ENCODE measurements at places on chromosomes 4 and X. TPM values are rescaled to one million over a fixed set of nuclear protein-coding genes. Genes with fewer than 3 reads are reported as not detected.

- DNase-seq: no peak
Observed at GRCh38 chr4:74329307-74329706, 21.0 kb downstream of the EPGN start.

DNA sequence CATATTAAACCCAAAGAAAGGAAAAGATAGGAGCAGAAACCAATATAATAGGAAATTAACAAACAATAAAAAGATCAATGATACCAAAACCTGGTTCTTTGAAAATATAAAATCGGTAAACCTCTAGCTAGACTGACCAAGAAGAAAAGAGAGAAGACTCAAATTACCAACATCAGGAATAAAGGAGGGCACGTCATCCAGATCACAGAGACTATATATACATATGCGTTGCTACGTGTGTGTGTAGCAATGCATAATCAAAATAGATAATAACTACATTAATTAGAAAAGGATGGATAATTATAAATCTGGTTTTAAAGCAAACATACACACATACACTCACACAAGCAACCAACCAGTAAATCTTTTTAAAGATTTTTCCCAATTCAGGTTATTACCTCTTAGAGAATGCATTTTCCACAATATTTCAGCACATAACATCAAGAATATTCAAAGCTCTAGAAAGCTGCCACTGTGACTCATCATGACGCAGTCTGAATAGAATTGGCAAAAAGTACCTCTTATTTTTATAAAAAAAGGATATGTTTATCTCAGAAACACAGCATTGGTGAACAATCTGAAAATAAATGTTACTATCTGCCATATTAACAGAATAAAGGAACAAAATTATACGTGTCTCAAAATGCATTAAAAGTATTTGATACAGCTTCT lies 41.4 kb upstream of the USP9X start:
- DNase-seq: no peak

The SPIN3 gene
- 19.4 TPM for total RNA-seq

The CT45A2 gene
- total RNA-seq: not detected

The CXXC4 gene
- total RNA-seq: not detected

GRCh38 chr4:123884922-123885321 lies 488.3 kb downstream of the SPRY1 start:
- no peak for DNase-seq

Data from B cell (primary cell).